ENCODE measurements at places on chromosomes 13 and 19.

DNA sequence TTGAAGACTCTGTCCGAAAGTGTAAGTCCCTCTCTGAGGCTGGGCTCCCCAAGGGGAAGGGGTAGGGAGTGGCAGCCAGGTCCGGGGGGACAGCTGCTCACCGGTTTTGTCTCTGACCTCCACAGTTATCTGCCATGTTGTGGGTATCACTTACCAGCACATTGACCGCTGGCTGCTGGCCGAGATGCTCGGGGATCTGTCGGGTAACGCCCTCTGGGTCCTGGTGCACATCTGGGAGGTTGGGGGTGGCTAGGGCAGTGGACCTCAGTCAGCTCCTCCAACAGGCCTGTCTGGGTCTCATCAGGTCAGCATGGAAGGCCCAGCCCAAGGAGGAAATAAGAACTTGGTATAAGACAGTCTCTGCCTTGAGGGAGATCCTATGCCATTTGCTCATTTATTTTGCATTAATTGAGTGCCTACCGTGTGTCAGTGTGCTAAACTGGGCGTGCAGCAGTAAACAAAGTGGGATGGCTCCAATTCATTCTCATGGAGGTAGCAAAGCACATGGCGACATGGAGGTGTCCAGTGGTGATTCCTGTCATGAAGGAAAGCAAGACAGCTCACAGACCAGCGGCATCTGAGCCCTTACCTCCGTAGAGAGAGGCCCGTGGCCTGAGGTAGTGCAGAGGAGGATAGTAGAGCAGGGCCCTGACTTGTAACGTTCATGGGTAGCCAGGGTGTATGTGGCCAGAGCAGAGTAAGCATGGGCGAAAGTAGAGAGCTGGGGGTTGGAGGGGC, 13.7 kb downstream of the EIF3K start:
- DNase-seq, result no peak

GRCh38 chr19:54921082-54921481, 15.1 kb downstream of the NCR1 start:
- no peak for DNase-seq

- DNase-seq, result peak; percentile 27
Measured at GRCh38 chr13:49374585-49375290, 69.1 kb downstream of the CAB39L start.

- peak; percentile 39 for DNase-seq
Measured at GRCh38 chr19:18915639-18916038, 3.5 kb downstream of the COPE start.

DNA sequence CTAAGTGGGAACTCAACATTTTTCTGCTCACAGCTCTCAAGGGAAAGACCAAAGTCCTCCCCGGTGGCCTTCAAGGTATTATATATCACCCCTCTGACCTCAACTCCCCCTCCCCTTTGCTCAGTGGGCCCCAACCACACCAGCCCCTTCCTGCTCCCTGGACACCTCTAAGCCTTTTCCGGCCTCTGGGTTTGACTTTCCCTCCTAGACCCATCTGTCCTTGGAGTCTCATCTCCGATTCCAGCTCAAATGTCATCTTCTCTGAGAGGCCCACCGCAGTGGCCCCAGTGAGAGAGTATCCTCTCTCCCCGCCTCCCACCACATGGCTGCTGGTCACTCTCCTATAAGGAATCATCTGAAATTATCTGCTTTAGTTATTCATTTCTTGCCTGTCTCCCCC, 941 bp upstream of the UHRF1 start:
- no peak for DNase-seq

- DNase-seq, result no peak
Measured at GRCh38 chr13:21338156-21338555, 120.9 kb downstream of the ZDHHC20 start.
